ENCODE measurements at places on chromosomes 16 and 17.

GRCh38 chr17:29562615-29563014 lies 4.2 kb downstream of the ABHD15 start:
- no peak for DNase-seq

DNA sequence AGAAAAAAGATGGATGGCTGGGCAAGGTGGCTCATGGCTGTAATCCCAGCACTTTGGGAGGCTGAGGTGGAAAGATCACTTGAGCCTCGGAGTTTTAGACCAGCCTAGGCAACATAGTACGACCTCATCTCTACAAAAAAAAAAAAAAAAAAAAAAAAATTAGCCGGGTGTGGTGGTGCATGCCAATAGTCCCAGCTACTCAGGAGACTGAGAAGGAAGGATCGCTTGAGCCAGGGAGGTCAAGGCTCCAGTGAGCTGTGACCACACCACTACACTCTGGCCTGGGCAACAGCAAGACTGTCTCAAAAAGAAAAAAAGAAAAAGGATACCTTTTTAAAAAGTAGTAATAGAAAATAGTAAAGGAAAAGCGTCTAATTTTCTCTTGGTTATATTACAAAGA lies 20.7 kb downstream of the ZNF652 start:
- DNase-seq: no peak

DNA sequence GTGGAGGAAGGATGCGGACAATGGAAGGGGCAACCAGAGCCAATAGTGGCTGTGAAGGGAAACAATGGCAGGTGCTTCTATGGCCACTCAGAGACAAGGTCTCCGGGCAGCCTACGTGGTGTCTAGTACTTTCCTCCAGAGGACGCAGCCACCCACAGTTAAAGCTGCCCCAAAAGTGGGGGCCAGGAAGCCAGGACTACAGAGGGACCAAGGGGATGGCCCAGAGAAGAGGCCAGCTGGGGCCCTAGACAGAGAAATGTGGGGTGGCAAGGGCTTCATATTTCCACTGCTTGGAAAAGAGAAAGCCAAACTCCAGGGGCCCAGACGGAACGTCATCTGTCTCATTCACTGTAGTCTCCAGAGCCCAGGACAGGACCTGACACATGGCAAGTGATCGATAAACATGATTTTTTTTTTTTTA lies 837 bp upstream of the PER1 start:
- no peak for DNase-seq

GRCh38 chr16:22380529-22380928 lies 6.1 kb upstream of the CDR2 start:
- DNase-seq: no peak

- DNase-seq: no peak
These were observed 333.6 kb downstream of the SHISA9 start for GRCh38 chr16:13234999-13235398.

Data from EL (cell line).